Epithelial cell of esophagus (primary cell): ENCODE measurements at places on chromosomes 3 and 15.

- DNase-seq: peak; percentile 74
Observed at GRCh38 chr3:127959041-127959440, 44.0 kb downstream of the KBTBD12 start.

DNA sequence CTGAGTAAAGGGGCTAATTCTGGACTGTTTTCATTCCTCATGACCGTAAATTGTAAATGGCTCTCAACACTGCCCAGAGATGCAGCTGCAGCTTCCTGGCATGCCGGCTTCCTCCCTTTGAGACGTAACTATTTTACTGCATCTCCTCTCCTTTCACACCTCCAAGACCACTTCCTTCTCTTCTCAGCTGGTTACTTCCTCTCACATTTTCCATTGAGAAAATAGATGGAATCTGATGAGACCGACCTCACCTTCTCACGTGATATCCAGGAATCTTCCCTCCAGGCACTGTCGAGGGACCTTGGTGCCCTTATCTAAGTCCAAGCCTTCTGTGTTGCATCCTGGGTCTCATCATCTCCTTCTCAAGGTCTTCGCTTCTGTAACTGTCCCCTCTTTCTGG is 12.7 kb downstream of the LYSMD4 start:
- no peak for DNase-seq

DNA sequence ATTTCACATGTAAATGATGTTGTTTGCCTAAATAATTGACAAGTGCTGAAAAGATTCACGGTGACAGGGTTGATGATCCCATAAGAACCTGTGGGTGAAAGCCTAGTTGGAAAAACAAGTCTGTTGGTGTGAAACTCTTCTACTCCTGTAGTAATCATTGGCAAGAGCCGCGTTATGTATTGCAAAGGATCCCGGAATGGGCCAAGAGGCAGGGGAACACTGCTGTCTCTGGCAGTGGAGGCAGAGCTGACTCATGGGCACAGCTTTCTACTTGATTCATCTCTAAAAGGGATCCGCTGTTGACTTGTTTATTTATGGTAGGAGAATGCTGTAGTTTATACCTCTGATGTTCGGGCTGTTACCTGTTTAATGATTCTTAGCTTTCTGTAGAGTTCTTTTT is 63.1 kb downstream of the MAP6D1 start:
- DNase-seq: no peak

GRCh38 chr3:10530241-10530640 is 24.9 kb upstream of the ATP2B2 start:
- no peak for DNase-seq

DNA sequence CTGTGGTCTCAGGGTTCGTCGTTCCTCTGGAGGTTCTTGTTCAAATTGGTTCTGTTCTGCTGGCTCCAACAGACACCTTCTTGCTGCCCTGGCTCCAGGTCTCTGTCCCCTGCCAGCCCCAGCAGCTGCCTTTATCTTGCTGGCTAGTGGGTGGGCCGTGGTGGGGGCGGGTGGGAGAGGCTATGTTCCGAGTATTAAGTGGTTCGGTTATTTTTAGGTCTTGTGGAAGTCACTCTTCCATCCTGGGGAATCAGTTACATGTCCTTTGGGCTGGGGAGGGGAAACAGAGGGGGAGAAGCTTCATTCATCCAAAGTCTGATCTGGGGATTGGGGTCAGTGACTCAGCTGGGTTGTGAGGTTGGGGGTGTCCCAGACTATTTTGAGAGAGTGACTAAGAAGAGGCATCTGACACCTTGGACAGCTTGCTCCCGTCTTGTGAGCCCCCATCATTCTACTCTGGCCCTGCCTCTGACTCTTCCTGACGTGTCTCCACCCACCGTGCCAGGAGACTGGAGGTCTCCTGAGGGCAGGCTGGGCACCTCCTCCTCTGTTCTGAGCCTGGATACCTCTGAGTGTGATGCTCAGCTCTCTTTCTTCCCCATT is at the start of gene XIRP1:
Gene XIRP1 (minus strand): TSS at position 106 of the 603 bp plus-strand sequence. CDS start 3,150 bp downstream, outside the sequence.
- DNase-seq: no peak

- DNase-seq: no peak
Observed at GRCh38 chr3:153757839-153758238, 363.4 kb upstream of the ARHGEF26 start.

- no peak for DNase-seq
Observed at GRCh38 chr15:66232267-66232625, 21.3 kb downstream of the MEGF11 start.

DNA sequence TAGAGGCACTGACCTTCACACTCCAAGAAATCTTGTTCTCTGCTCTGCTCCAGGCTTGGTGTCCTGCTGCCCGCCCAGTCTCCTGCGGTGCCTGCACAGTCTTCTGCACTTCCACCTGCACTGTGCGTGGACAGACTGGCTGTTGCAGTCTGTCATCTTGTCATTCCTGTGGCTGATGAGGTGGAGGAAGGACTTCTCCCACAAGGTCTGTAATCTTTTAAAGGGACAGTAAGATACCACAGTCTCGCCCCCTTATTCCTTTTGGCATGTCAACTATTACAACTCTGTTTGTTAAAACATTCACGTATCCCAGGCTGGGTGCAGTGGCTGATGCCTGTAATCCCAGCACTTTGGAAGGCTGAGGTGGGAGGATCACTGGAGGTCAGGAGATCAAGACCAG is 54.1 kb upstream of the IGF2BP2 start:
- DNase-seq: no peak

DNA sequence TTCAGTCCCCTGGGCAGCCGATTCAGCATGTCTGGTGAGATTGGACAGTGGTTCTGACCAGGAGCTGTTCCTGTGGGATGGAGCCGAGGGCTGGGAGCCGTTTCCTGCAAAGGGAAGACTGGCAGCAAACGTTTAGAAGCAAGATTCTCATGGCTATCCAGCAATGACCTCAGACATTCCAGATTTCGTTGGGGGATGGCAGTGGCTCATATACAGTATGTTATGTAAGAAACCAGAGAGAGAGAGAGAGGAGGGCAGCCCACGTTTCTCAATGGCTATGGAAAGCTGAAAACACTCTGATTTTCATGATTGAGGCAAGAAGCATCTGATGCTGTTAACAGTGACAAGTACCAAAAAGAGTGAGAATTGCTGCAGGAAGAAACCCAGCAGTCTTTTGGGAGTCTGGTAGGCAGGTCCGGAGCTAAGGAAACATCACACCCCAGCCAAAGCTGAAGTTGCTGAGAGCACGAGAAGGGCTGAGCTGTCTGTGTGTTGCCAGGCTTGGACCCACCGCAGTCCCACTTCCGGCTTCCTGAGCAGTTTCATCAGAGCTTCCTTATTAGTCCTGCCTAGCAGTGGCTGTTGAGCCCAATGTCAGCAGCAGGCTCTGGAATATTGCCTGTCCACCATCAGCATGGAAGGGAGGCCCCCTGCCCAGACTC is 25.6 kb upstream of the VPS8 start:
- DNase-seq: peak; percentile 35

DNA sequence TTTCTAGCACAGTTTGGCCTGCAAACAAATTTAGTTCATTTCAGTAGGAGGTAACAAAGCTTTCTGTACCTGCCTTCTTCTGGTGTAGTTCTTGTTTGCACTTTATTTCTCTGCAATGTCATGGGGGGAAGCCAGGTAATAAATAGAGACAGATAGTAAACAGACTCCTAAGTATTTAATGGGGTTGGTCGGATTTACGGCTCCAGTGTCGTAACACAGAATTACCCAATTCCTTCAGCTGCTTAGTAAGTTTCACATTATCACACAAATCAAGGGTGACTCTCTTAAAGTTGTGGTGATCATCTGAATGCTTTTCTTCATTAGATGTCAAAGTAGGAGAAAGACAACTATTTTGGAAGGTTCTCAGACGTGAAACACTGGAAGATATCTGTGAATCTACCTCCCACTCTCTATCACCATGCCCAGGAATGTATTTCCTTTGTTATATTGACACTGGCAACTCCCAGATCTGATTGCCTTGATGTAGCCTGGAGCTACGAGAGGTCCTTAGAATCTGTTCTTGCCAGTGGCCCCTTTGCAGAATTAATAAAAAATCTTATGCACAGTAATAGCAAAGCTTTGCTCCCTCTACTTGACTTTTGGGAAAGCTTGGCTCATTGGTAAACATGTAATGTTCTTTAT is 25.0 kb upstream of the TMC3 start:
- peak; percentile 45 for DNase-seq

GRCh38 chr3:48039487-48040190 is 23.4 kb upstream of the MAP4 start:
- DNase-seq: peak; percentile 42

DNA sequence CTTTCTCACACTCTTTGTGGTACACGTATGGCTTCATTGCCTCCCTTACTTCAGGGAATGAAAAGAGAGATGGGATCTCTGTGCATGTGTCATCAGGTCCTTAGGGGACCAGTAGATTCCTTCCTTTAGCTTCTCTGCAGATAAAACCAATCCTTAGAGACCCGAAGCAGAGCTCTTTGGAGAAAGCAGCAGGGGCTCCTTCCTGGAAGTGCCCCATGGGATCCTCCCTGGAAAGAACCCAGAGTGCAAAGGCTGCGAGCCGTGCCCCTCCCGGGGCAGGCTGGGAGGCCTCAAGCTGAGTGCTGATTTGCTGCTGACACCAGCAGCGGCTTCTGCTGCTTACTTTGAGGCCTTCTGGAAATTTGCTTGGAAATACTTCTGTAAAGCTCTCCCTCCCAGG is 328.6 kb upstream of the RGMA start:
- no peak for DNase-seq

- no peak for DNase-seq
Observed at GRCh38 chr3:43549626-43550290, 72.1 kb downstream of the ANO10 start.

DNA sequence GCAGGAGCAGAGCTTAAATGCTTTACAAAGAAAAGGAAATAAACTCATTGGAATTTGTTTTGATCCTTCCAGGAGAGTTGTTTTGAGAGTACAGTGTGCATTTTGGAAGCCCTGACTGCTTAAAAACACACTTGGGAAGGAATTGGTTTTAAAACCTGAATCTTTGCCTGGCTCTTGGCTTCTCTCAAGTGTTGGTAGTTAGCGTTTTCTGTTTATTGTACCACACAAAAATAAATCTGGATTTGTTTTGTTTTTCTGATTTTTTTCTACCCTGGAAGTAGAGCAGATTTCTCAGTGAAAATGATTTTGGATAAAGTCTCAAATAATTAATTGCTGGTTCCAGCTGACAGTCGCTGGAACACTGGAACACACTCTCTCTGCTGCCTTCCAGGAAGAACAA is 90.6 kb downstream of the CHST2 start:
- no peak for DNase-seq

DNA sequence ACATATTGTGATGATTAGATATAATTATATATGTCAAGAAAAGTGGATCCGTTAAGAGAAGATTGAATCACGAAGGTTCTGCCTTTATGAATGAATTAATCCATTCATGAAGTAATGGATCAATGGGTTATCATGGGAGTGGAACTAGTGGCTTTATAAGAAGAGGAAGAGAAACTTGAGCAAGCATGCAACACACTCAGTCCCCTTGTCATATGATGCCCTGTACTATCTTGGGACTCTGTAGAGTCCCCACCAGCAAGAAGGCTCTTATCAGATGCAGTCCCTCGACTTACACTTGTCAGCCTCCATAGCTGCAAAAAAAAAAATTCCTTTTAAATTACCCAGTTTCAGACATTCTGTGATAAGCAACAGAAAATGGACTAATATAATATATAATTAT is 301.9 kb downstream of the RAP2B start:
- no peak for DNase-seq

DNA sequence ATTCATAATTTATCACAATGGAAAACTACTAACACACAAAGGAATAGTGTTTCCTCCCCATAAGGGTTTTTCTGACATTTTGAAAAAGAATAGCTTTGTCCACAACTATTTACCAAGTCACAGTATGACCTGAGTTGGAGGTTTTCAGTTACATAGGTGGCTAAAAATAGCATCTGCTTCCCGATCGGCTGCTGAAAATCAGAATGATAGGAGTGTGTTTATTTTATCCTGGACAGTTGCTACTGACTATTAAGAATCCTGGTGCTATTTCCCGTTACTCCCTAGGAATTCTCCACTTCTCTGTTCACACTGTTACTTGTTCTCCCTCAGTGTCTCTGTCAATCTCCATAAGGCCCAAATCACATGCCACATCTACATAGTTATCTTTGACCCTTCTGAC is 353.9 kb upstream of the RARB start:
- DNase-seq: no peak

DNA sequence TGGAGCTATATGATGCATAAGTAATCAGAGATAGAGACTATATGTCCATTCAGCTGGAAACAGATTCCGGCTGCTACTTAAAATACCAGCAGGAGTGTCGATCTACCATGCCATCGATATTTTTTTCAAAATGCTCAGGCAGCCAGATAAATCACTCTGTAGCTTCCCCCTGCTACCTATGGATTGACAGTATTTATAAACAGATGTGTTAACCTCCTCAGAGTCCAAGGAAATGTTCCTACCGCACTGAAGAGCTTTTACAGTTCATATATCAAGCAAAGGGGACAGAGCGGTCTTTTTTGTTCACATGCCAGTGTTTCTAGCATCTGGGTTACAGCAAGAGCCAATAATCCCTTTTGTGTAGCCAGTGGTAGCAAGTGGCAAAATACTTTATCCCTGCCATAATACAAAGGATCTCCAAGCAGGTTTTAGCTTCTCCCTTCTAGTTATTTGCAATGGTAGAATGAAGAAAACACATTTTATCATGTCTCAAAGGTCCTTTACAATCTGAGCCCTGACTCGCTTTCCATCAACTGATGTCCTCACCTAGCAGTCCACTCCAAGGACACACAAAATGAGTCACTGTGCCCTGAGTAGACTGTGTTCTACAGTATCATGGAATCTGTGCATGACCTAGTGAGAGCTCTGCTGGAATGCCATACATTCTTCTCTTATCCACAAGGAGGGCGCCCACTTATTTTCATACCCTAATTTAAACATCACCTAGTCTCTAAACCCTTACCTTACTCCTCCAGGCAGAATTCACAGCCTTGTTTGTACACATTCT is 507.0 kb downstream of the TBL1XR1 start:
- no peak for DNase-seq

- peak; percentile 94 for DNase-seq
Observed at GRCh38 chr3:184320104-184320445, 5.7 kb downstream of the EIF4G1 start.
